ENCODE measurements at places on chromosomes 2 and 18.

DNA sequence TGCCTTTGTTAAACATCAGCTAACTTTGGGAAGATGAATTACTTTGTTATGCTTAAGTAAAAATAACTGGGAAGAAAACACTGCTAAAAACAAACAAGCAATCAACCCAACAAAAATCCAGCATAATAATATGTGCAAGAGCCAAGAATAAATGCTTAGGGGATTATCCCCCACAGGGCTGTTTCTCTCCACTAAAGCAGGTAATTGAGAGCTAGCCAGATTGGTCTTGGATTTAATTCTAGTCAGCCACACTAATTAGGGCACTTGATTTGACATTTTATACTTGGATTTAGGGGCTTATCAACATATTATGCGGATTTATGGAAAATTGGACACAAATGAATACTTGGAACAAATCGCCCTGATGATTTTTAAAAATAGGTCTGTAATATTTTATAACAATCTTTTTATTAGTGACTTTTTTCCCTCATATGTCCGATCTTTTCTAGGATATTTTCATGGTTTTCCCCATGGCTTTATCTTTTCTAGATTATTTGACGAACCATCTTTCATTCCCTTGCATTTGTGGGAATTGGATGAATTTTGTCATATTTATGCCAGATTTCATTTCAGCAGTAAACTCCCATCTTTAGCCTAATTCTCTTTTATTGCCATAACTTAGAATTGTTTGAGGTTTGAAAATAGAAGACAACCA lies 199.1 kb upstream of the NXPH2 start:
- no peak for DNase-seq

- no peak for DNase-seq
Measured at GRCh38 chr2:239358062-239358754, 42.6 kb downstream of the HDAC4 start.

DNA sequence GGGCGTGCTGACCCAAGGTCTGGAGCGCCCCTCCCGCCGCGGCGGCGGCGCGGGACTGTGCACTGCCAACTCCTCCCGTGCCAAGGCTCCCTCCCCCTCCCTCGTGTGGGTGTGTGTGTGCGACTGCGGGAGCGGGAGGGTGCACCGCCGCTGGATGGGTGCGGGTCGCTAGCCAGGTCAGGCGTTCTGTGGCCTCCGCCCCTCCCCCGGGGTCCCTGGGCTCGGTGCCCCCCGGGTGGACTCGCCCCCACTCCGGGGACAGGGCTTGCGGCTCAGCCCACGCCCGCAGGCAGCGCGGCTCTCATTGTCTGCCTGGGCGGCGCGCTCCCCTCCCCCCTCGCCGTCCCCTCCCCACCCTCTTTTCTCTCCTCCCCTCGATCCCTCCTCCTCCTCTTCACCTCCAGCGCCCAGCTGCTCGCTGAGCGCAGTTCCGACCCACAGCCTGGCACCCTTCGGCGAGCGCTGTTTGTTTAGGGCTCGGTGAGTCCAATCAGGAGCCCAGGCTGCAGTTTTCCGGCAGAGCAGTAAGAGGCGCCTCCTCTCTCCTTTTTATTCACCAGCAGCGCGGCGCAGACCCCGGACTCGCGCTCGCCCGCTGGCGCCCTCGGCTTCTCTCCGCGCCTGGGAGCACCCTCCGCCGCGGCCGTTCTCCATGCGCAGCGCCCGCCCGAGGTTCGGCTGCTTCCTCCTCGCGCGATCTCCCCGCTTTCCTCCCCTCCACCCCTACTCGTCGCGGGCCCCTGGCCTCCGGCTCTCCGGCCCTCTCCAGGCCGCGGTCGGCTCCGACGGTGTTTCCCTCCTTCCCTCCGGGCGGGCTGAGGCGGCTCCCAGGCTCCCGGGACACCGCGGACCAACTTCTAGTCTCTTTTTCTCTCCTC lies at the start of gene GATA6:
Gene GATA6, plus strand, starts transcription at position 579 of the 878 bp plus-strand sequence. CDS start 1,556 bp downstream, outside the sequence.
- DNase-seq = no peak

DNA sequence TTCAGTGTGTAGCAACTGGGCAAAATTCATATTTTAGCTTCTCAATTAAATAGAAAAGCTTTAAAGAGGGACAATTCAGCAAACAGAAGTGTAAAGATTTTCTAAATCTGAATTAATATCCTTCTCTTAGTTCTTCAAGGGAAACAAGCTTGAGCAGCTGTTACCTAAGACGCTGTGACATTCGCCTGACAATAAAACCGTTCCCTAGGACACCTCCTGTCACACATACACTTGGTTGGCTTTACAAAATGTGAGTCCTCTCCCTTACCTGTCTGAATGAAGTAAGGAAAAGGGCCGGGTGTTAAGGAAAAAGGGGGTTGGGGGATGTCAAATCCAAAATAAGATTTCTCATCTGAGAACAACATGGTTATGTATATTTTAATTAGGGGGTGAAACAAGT lies 2.1 kb downstream of the SERTAD2 start:
- DNase-seq = no peak

GRCh38 chr2:242035858-242036652 lies 166.5 kb downstream of the RTP5 start:
- no peak for DNase-seq

- DNase-seq = no peak
Measured at GRCh38 chr2:109186656-109187250, 57.7 kb downstream of the SH3RF3 start.

DNA sequence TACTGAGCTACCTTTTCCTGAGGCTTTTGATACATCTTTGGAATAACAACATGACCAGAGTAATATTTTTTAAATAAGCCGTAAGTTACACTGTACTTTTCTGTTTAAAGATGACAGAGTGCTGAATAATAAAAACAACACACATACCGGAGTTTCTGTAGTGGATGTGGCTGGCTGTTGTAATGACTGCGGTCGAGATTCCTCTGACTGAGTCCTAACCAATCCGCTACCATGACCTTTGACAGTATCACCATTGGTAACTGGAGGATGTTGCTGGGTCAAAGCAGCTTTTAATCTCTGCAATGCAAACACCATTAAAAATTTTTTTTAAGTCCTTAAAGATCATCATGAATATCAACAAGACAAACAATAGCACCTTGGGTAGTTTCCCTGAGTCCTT lies 70.7 kb downstream of the ATF2 start:
- no peak for DNase-seq

- DNase-seq = no peak
Measured at GRCh38 chr2:173290518-173290917, 64.2 kb upstream of the CDCA7 start.

GRCh38 chr2:45026924-45027450 lies 17.7 kb upstream of the SIX2 start:
- DNase-seq = no peak

- DNase-seq = no peak
Measured at GRCh38 chr2:31317396-31317795, 83.4 kb downstream of the EHD3 start.

- DNase-seq = no peak
Measured at GRCh38 chr2:216298719-216299495, 73.4 kb downstream of the MARCHF4 start.

DNA sequence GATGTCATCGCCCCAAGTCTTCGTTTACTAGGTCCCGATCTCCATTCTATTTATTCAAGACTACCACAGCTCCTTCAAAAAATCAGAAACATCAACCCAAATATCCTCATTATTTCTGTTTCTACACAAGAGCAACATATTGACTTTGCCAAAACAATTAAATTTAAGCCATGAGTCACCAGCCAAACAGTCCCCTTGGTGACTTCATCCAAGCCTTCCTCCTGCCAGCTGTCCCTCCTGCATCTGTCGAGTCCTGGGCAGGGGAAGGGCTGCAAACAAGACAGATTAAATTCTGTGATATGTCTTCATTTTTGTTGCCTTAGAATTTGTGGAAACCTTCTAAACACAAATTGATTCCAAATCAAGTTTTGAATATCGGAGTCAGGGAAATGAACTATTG lies 110.3 kb downstream of the SP3 start:
- DNase-seq = no peak

DNA sequence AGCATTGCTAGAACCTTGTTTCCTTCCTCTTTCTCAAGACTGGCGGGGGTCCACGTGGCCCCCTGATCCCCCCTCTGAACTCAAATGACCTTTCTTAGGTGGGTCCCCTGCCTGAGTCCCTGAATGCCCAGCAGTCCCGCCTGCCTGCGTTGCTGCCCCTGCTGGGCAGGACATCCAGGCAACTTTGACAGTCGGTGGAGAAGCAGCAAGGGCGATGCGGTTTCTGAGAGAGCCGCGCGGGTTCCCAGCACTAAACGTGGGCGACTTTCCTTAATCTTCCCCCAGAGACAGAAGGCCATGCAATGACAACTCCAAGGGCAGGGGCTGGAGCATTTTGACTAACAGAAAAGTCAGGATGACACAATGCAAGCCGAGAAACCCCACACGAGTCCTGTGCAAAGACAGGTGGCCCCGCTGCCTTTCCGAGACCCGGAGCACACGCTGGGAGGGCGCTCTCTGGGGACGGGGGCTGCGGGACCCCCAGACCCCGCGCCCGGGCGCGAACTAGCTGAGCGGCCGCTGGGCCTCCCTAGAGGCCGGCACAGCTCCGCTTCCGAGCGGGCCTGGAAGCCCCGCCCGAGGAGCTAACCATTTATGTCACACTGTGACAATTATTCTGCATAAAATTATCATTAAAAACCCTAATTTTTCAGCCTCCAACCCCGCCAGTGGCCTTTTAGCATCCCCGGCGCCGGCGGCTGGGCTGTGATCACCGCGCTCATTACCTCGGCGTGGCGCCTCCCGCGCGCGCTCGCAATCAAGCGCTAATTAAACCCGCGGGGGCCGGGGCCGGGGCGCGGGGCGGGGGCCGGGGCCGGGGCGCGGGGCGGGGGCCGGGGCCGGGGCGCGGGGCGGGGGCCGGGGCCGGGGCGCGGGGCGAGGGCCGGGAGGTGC lies 27.4 kb downstream of the ASB18 start:
- no peak for DNase-seq

DNA sequence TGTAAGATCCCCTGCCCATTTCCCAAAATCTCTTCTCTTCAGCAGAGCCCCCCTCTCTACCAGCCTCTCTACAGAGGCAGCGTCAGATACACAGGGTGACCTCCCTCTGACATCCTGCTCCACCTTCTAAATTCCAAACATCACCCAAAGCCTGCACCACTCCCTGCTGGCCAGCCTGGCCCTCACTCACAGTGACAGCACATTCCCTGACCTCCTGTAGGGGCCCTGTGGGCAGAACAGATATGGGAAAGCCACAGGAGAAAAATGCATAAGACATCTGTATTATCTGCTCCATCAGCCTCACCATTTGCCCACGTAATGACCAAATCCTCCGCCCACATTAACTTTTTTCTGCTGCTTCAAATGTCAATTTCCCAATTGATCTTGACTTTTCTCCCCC lies 40.6 kb downstream of the TRABD2A start:
- DNase-seq = no peak

DNA sequence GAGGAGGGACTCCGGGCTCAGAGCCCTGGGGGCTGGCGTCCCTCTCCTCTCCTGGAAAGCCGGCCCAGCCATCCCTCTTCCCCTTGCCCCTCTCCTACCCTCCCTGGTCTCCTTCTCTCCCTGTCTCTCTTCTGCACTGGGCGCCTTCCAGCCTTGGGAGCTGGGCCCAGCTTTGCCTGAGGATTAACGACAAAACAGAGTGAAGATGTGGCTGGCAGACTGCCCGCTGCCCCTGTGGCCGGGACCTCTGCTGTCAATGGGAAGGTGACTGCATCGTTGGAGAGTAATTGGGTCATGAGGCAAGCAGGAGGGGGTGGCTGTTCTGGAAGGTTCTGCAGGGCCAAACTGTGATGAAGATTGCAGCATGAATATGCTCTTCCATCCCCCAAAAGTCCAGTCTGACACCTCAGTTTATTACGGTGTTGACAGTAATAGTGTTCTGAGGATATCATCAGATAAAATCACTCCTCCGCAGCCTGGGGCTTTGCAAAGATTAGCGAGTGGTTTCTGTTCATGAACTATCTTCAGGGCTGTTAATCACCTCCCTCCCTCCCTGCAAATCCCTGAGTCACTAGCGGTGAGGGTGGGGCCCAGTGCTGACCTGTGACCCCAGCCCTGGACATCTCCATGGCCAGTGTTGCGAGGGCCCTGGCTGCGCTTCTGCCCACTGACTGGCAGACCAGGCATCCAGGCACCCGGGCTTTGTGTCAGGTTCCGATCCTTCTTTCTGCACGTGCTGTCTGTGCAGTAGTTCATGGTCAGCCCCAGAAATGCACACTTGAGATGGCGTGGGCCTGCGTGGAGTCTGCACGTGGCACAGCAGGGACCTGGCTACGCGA lies 23.0 kb downstream of the RTP5 start:
- DNase-seq = no peak

DNA sequence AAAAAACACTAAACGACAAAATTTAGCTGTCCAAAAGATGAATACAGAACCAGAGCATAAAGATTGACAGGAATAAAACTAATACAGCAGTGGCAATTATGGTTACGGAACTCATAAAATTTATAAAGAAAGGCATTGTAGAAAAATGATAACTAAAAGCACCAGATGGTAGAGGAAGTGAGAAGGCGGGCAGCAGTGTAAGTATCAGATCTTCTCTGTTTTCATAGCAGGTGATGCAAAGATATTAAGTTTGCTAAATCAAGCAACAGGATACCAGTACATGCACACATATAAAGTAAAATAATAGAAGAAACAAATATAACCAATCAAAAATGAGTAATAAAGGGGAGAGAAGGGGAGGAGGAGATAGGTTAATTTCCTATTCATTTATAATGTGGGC lies 103.9 kb upstream of the MEX3C start:
- no peak for DNase-seq

- no peak for DNase-seq
Measured at GRCh38 chr2:40531359-40531758, 79.5 kb upstream of the SLC8A1 start.

DNA sequence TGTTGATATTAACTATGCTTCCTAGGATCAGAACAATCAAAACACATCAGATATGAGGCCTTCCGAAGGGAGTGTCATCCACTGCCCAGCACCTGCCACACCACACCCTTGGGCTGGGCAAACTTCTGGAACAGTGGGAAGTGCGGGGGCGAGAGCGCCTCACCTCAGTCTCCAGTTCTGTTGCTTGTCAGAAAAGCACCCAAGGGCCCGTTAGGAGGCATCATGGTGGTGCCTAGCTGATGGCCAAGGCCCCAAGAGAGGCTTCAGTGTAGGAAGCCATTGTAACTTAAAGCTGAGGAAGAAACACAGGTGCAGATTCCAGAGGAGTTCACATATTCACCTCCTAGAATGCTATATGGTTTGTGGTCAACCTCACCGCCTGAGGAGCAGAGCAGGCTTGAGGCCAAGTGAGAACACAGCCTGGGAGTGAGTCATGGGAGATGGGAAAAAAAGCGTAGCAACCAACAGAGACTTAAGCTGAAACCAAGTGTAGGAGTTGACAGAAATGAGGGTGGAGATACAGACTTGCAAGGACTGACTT lies 85.1 kb upstream of the ATL2 start:
- no peak for DNase-seq

GRCh38 chr18:27447451-27447881 lies 262.4 kb upstream of the CHST9 start:
- no peak for DNase-seq

DNA sequence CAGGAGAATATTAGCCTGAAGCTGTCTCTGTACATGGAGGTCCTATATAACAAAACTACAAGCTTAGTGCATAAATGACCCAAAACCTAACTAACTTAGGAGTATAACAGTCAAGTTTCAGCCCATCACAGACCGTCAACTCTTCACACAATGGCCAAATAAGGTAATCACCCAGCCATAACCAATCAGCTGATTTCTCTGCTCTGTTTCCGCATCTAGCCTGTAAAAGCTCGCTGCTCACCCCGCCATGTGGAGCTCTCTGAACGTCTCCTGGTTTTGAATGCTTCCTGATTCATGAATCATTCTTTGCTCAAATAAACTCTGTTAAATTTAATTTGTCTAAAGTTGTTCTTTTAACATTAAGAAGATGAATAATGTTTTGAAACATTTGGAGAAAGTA lies 593.6 kb downstream of the TMX3 start:
- DNase-seq = no peak

GRCh38 chr2:158511706-158512105 lies 55.0 kb downstream of the PKP4 start:
- no peak for DNase-seq

All from cortex of kidney (tissue), 1 donor.